ENCODE measurements at places on chromosomes 7 and 10.

DNA sequence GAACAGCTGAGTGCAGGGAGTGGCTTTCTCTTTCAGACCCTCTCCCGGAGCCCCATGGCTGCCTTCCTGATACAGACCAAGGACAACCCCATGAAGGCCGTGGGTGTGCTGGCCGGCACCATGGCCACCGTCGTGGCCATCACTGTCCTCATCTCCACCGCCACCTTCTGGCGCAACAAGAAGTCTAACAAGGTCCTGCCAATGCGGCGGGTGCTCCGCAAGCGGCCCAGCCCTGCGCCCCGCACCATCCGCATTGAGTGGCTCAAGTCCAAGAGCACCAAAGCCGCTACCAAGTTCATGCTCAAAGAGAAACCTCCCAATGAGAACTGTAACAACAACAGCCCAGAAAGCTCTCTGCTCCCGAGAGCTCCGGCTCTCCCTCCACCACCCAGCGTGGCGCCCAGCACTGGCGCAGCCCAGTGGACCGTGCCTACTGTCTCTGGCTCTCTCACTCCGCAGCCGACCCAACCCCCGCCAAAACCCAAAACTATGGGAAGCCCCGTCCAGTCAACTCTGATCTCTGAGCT, 11.2 kb downstream of the LRIT2 start:
- DNase-seq: no peak

DNA sequence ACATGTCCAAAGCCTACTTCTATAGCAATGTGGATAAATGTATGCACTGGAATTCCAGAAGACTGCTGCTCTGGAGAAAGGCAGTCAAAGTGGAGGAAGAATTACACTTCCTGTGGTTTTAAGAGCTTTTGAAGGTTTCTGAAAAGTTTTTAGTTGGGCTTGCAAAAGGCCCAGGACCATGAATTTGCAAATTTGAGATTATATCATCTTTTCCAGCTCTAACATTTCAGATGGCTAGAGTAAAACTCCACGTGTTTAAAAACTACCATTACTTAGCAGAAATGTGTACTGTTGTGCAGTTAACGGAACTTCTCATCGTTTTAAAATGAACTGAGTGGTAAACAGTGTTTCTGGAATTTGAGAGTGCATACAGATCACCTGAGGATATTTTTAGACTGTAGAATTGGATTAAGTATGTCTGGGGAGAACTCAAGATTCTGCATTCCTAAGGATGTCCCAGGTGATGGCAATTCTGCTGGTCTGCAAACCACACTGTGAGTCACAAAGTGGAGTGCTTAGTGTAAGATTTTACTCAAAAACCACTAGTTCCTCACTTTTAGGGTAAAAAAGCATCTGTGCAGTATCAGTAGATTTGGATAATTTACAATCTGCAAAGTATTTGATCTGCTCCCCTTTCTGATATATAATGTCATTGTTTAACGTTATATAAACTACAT, 32.9 kb upstream of the CCDC71L start:
- DNase-seq: no peak

- DNase-seq: no peak
Measured at GRCh38 chr10:498760-499435, 190.6 kb downstream of the DIP2C start.

- no peak for DNase-seq
Measured at GRCh38 chr10:137031-137430, 1.8 kb downstream of the ZMYND11 start.

DNA sequence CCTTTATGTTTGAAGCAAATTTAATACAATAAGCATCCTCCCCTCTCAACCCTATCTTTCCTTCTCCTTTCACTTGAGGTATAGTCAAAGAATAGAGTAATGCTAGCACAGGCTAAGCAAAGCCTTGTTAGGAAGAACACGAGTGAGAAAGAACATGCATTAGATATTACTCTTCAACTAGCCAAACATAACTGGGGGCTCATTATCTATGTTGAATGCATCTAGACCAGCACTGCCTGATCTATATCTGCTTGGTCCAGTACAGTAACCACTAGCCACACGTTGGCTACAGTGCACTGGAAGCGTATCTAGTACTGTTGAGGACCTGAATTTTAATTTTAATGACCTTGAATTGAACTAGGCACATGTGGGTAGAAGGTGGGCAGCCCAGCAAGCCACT, 21.0 kb downstream of the SFMBT2 start:
- no peak for DNase-seq

GRCh38 chr10:73959484-73960243, 38.3 kb upstream of the VCL start:
- no peak for DNase-seq

- no peak for DNase-seq
Measured at GRCh38 chr10:123754123-123754522, 88.0 kb downstream of the GPR26 start.

GRCh38 chr10:43115881-43116595, 22.2 kb upstream of the CSGALNACT2 start:
- DNase-seq: no peak

- no peak for DNase-seq
Measured at GRCh38 chr10:50536617-50537240, 87.0 kb downstream of the SGMS1 start.

DNA sequence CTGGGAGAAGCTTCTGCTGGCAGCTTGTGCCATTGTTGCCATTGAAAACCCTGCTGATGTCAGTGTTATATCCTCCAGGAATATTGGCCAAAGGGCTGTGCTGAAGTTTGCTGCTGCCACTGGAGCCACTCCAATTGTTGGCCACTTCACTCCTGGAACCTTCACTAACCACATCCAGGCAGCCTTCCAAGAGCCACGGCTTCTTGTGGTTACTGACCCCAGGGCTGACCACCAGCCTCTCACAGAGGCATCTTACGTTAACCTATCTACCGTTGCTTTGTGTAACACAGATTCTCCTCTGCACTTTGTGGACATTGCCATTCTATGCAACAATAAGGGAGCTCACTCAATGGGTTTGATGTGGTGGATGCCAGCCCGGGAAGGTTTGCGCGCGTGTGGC, 220.7 kb downstream of the ADK start:
- DNase-seq: no peak

GRCh38 chr7:45165857-45166256, 8.3 kb downstream of the RAMP3 start:
- no peak for DNase-seq

- no peak for DNase-seq
Measured at GRCh38 chr7:11236680-11237079, 263.0 kb downstream of the PHF14 start.

DNA sequence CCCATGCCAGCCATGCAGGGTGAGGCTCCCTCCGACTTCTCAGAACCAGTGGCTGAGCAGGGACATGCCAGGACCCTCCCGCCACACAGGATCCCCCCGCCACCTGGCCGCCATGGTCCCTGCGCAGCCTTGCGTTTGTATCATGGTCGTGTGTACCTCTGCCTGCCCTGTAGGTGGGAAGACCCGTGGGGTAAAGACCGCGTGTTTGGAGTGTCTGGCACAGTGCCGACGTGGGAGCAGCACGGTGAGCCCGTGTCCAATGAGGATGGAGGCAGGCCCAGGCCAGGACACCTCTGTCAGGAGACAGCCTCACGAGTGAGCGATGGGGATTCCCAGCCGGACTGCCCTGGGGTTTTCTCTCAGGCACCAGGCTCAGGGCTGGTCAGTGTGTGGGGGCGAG, 31.9 kb downstream of the NKX6-2 start:
- no peak for DNase-seq

DNA sequence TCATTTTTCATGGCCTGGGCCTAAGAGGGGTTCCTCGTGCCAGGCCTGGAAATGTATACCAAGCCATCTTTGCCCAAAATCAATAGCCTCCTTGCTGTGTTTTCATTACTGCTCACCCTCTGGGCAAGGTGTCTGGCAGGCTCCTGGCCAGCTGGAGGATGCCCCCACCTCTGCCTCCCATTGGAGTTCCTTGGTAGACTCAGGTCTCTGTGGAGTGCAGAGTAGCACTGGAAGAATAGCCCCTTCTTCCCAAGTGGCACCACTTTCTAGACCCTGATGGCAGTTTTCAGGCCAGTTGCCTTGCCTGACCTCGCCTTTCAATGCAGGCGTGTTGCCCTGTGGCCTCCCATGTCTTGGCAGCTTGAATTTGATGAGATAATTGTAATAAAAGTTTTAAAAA, 55.7 kb upstream of the AQP1 start:
- no peak for DNase-seq

DNA sequence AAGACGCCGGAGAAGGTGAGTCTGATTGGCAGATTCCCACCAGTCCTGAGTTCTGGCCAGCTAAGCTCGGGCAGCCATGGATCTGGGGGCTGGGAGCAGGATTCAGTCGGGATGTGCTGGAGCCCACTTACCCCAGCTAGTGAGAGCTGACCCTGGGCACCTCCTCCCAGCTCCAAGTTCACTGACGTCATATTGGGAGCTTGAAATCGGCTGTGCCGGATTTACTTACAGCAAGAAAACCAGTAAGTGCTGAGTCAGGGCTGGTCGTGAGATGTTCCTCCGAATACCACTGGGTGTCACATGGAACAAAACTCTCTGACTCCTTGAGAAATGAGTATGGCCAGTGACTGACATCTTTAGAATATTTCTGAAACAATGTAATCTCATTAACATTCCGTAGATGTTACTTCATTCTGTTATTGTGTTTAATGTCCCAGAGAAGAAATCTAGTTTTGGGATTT, 621.2 kb downstream of the SDK1 start:
- no peak for DNase-seq

- no peak for DNase-seq
Measured at GRCh38 chr10:73263693-73264347, 11.4 kb upstream of the MRPS16 start.

DNA sequence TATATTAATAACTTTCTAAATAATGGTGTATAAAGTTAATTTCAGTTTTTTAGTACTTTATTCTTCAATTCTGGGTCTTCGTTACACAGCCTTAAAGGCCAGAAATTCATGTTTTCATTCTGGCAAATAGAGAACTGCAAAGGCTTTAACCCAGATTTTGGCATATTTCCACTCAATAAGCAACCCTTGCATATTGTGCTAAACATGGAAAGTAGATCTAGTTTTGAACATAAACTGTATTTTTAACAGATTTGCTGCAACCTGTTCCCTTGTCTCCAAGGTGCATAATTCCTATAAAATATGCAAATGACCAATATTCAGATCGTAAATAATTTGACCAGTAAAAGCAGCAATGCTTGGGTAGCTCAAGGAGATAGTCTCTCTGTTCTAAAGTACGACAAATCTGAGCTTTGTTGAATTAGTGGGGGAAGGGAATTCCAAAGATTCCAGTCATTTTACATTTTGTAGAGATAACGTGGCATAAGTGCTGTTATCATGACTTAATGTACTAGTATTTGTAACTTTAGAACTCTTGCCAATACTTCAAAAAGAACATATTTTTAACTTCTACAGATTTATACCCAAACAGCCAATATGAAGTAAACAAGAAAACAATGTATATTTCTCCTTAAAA, 46.4 kb upstream of the RSBN1L start:
- DNase-seq: no peak

DNA sequence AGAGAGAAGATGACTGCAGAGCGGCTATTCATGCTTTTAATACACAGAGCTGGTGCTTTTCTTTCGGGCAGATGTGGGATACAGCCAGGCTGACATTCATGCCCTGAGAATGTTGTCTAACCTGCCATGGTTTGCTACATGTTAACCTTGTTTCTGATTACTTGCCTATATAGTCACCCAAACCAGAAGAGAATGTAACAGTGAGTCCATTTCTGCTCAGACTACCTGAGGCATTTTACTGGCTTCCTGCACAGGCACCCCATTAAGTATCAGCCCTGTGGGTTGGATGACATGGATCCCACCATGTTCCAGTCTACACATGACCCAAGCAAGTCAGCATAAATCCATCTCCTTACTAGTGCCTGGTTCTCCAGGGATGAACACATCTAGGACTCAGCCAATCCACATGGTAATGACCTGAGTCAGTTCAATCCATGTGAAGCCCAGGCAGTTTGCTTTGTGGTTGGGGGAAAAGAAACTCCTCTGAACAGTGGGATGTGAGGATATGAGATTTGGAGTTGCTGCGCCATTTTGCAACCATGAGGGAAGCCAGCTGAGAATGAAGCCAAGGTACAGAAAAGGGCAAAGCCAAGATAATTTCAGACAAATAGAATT, 55.7 kb upstream of the MKX start:
- no peak for DNase-seq

DNA sequence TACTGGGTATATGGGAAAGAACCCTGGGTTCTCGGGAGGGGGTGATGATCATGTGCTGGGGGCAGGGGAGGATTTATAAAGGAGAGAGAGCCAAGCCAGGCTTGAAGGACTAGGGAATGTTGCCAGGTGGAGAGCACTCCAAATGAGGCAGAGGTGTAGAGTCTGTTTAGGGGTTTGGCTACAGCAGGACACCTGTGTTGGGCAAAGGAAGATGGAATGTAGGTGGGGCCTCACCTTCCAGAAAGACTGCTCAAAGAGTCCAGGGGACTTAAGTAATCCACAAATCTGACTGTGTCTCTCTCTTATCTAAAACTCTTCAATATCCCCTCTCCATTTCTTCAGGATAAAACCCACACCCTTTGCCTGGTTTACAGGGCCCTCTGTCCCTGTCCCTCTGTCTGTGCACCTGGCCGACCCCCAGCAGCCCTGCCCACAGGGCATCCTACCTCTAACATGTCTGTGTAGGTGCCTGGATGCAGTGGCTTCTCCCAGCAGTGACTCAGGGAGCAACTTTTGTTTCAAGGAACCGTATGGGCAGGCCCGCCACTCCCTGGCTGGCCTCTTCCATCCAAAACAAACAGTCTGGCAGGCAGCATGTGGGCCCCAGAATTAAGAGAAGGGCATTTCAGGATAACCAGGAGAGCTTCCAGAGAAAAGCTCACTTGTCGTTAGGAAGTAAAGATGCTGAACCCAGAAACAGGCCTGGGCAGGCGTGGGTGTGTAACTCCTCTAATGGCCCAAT, 10.6 kb upstream of the PLEKHA1 start:
- no peak for DNase-seq

DNA sequence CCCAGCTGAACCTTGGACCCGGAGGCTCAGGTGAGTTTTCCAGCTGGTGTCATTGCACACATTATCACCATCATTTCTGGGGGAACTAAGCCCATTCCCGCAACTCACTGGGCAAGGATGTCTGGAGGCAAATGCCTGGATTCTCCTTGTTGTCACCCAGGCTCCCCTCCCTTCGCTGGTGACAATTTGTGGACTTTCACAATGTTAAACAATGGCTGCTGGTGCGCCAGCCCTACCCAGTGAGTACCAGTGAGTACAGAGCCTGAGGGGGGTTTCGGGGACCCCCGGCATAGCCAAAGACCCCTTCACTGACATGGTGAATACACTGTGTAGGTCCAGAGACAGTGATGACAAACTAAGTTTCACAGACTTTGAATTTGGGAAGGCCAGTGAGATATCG, 189.2 kb downstream of the ADARB2 start:
- DNase-seq: no peak

- no peak for DNase-seq
Measured at GRCh38 chr10:5708356-5708755, 23.7 kb downstream of the TASOR2 start.

- no peak for DNase-seq
Measured at GRCh38 chr10:74330646-74331045, 179.6 kb downstream of the ADK start.

- no peak for DNase-seq
Measured at GRCh38 chr10:31836569-31837406, 91.8 kb downstream of the ARHGAP12 start.
